ENCODE measurements at places on chromosomes 12 and 14.
A peak's percentile ranks its signal among the peaks of the same experiment; 100 is the strongest.

GRCh38 chr12:116087399-116087798 is 190.1 kb downstream of the MED13L start:
- DNase-seq, result no peak

DNA sequence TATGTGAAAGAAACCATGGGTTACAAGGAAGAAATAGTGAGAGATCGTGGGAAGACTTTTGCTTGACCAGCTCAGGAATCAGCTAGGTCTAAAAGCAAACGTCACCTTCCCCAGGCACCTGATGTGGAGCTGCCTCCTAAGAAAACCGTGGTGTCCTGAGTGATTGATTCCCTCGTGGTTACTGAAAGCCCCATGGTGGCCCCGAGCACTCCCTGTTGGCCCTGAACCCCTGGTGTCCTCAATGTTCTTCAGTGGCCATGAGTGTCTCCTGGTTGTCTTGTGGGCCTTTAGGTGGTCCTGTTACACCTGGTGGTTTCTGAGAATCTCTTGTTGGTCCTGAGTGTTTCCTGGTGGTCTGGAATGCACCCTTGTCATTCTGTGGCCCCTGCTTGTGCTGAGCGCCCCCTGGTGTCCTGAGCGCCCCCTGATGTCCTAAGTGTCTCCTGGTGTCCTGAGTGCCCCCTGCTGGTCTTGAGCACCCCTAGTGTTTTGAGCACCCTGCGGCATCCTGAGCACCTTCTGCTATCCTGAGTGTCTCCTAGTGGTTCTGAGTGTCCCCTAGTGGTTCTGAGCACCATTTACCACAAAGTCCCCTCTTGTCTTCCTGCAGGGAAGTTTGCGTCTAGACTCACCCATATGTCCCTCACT is 518.7 kb downstream of the TMEM121 start:
- DNase-seq, result peak; percentile 81

GRCh38 chr14:51870606-51871005 is 10.2 kb downstream of the GNG2 start:
- DNase-seq, result no peak

- no peak for DNase-seq
Measured at GRCh38 chr12:95443459-95443858, 30.5 kb upstream of the METAP2 start.

- no peak for DNase-seq
Measured at GRCh38 chr12:13326076-13326475, 129.6 kb downstream of the EMP1 start.

DNA sequence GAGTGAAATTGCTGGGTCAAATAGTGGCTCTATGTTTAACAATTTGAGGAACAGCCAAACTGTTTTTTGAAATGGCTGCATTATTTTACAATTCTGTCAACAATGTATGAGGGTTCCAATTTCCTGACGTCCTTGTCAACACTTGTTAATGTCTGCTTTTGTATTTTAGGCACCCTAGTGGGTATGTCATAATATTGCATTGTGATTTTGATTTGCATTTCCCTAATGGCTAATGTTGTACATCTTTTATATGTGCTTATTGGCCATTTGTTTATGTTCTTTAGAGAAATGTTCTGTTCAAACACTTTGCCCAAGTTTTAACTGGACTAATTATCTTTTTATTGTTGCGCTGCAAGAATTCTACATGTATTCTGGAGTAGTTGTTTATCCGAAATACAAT is 93.2 kb downstream of the GPR65 start:
- no peak for DNase-seq

Measured in stimulated activated CD4-positive, alpha-beta T cell treated with anti-CD3 and anti-CD28 coated beads, Interleukin-2, amount 100 ng/mL, for 4 hours (primary cell).